Pancreas (tissue), 10 donors: ENCODE measurements at places on chromosomes 13 and 19. TPM values are rescaled to one million over a fixed set of nuclear protein-coding genes. Genes with fewer than 3 reads are reported as not detected.

The KLK12 gene
- not detected for total RNA-seq

The CFAP97D2 gene
- total RNA-seq, result 2.2 TPM

The LRFN3 gene
- total RNA-seq, result 9.8 TPM

The ISYNA1 gene
- total RNA-seq, result 49.1 TPM

- no peak for DNase-seq
- no peak overlapping the region for H3K27ac ChIP-seq
- no peak overlapping the region for H3K4me3 ChIP-seq
- no peaks in the 10 kb centered on the region for H3K27me3 ChIP-seq
- H3K4me1 ChIP-seq, result no peaks in the 10 kb centered on the region
Measured at GRCh38 chr13:111908981-111909380, 158.0 kb upstream of the SOX1 start.

DNA sequence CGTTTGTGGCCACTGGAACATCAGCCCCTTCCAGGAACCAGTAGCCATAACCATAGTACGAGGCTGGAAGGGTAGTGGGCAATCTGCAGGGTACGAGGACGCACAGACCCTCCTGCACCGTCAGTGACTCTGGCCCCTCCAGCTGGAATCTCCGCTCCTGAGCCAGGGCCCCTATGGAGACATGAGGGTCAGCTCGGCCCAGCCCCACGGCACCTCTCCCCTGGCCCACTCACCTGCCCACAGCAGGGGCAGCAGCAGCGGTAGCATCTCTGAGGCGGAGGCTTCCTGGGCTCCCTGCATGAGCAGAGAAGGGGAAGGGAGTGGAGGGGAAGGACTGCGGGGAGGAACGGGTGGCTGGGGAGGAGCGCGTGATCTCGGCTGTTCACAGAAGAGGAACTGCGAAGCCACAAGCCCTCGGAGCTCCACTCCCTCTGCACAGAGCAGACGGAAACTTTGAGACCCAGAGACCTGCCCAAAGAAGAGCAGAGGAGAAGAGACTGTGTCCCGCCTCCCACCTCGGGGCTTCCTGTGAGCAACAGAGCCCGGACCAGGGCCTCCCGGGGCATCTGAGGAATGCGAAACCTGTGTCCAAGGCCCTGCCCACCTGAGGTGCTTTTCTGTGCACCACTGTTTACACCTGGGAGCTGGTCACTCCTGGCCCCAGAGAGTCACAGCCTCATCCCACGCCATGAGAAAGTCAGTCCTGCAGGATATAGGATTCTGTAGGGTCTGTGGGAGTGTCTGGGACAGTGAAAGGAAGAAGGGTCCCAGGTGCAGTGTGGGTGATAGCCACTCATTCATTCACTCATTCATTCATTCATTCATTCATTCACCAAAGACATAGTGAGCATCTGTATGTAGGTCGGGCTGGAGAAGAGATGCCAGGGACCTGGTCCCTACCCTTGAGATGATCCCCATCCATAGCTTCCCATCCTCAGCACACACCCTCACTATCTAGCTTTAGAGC is at the start of gene SIGLEC6:
SIGLEC6 (minus strand) TSS at position 322 of the 967 bp plus-strand sequence; CDS start at position 300, 22 bp downstream.
- H3K4me1 ChIP-seq, result no peaks in the 10 kb centered on the region
- no peak for DNase-seq
- no peaks in the 10 kb centered on the region for H3K27me3 ChIP-seq
- H3K36me3 ChIP-seq, result no peaks in the 10 kb centered on the region
- no peak within 1 kb of the TSS for H3K27ac ChIP-seq

- no peaks in the 10 kb centered on the region for H3K4me1 ChIP-seq
- peak overlapping the region; percentile 33 for H3K4me3 ChIP-seq
- peak overlapping the region; percentile 52 for H3K27ac ChIP-seq
- DNase-seq, result peak; percentile 25
Measured at GRCh38 chr13:93227280-93227877, 772 bp downstream of the GPC6 start.

DNA sequence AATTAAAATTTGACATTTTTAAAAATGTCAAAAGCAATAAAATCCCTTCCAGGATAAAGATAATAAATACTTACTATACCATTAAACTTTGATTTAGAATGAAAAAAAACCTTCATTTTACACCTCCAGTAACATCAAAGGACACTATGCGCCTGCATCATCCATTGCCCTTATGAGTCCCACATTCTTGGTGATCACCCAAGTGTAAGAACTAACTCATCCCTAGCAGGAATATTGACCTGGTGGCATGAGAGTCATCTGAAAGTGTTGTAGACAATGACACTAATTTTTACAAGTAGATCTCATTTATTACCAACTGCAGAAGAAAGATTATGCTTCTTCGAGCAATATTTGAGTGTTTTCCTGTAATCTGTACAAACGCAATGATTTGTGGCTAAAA is 1128.9 kb downstream of the EFNB2 start:
- DNase-seq, result no peak
- H3K4me1 ChIP-seq, result no peaks in the 10 kb centered on the region
- no peak overlapping the region for H3K27ac ChIP-seq
- H3K27me3 ChIP-seq, result no peaks in the 10 kb centered on the region
- H3K4me3 ChIP-seq, result no peak overlapping the region

- H3K4me1 ChIP-seq, result peaks cover 7% of the 10 kb centered on the region
- no peaks in the 10 kb centered on the region for H3K36me3 ChIP-seq
- peak; percentile 85 for DNase-seq
- no peaks in the 10 kb centered on the region for H3K27me3 ChIP-seq
Measured at GRCh38 chr19:5987077-5987818, 9.3 kb upstream of the RANBP3 start.

GRCh38 chr19:52336117-52336790 is at the start of gene ZNF610:
TSS of gene ZNF610 (plus strand) at chr19:52336243. CDS start at chr19:52349173, 12,930 bp downstream.
- H3K27ac ChIP-seq, result peak within 1 kb of the TSS; percentile 56
- no peaks in the 10 kb centered on the region for H3K4me1 ChIP-seq
- no peaks in the 10 kb centered on the region for H3K36me3 ChIP-seq
- H3K27me3 ChIP-seq, result no peaks in the 10 kb centered on the region

- H3K27ac ChIP-seq, result no peak overlapping the region
- no peak overlapping the region for H3K4me3 ChIP-seq
- H3K4me1 ChIP-seq, result no peaks in the 10 kb centered on the region
- H3K36me3 ChIP-seq, result no peaks in the 10 kb centered on the region
Measured at GRCh38 chr13:112680741-112681360, 9.0 kb upstream of the ATP11A start.

- H3K36me3 ChIP-seq, result peaks cover 3% of the 10 kb centered on the region
- DNase-seq, result no peak
- H3K4me3 ChIP-seq, result no peak overlapping the region
- no peaks in the 10 kb centered on the region for H3K4me1 ChIP-seq
- H3K27me3 ChIP-seq, result no peaks in the 10 kb centered on the region
Measured at GRCh38 chr19:3458229-3459088, 21.9 kb downstream of the SMIM24 start.
